ENCODE measurements at places on chromosomes 2 and 18.

GRCh38 chr18:12989397-12990122 lies 1.6 kb upstream of the CEP192 start:
- DNase-seq: no peak

GRCh38 chr2:78576409-78576808 lies 449.1 kb upstream of the REG3G start:
- no peak for DNase-seq

GRCh38 chr2:109126501-109126860 lies 2.5 kb upstream of the SH3RF3 start:
- DNase-seq: no peak

DNA sequence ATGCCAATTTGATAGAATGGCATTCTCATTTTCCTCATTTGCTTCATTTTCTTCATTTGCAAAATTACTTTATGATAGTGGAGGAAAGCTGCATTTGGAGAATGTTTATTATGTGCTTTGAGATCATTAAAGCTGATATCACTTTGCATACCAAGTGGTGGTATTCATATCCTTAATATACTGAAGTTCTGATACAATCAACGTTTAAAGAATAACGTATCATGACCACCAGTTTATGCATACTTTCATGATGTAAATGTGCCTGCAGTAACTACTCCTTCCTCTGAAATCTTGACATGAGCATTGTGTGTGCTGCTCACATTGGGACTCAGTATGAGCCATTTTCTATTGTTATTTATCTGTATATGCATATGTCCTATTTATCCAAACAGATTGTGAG lies 302.1 kb downstream of the ARHGAP15 start:
- no peak for DNase-seq

- DNase-seq: no peak
Measured at GRCh38 chr18:31244771-31245394, 73.1 kb upstream of the DSG1 start.

All from NCI-H1105 (cell line).